GM04503 (cell line): ENCODE measurements at places on chromosomes 12 and 14.

GRCh38 chr14:68239988-68240771 lies 420.6 kb downstream of the RAD51B start:
- DNase-seq: no peak

GRCh38 chr12:27208414-27208750 lies 35.7 kb upstream of the STK38L start:
- no peak for DNase-seq

DNA sequence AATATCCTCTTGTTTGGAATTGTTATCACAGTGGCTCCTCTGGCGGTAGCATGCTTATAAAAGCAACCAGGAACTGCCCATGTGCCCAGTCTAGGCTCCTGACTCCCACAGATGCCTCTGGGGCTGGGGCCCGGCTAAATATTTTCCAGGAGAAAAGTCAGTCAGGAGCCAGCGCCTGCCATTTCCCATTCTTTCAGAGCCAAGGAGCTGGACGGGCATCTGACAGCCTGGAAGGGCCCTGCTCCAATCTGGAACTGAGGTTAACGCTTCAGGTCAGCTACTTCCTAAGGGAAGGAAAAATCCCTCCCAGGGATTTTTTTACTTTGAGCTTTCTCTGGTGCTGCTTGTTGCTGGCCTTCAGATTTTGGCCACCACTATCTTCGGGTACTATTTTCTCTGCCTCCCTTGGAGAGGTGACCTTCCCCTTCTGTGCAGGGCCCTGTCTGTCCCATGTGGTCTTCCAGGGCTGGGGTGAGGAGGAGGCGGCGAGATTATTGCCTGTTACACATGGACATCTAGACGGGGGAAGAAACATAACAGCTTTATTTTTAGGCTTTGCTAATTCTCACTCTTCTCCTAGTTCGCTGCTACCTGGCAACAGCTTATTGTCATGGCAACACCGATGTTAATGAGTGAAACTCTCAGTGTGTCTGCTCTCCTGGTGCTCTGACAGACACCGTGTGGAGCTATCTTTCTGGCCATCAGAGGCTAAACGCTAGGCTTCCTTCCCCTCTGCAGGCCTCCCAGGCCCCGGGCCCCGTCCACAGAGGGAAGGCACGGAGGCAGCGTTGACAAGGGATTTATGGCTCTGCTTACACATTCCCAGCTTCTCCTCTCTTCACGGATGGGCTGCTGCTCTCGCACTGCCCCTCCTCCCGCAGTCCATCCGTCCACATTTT lies 160.4 kb downstream of the CACNA1C start:
- no peak for DNase-seq

- DNase-seq: no peak
These were observed 209.9 kb upstream of the IGF1 start for GRCh38 chr12:102690253-102690652.

DNA sequence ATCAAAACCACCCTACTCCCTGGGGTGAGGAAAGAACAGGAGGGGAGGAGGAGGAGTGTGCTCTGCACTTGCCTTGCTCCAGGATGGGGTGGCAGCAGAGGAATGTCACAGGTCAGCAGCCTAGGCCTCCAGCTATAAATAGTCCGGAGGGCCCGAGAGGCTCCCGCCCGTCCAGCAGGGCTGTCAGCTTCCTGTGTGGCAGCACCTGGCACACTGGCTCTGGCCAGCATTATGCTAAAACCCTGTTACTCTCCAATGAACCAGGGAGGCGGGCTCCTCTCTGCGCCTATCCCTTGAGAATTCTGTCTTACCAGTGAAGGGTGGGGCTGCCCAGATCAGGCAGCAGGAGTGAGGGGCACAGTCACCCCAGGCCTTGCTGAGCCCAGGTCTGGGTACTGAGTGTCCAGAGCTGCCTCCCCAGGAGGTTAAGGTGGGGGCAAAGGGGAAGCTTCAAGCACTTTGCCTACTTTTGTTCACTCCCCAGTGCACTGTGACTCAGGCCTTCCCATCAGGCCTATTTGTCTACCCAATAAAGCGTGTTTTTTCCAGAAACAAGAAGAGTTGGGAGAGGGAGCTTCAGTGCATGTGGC lies 1.2 kb upstream of the COX14 start:
- no peak for DNase-seq
